ENCODE measurements at places on chromosomes 13 and 19.

DNA sequence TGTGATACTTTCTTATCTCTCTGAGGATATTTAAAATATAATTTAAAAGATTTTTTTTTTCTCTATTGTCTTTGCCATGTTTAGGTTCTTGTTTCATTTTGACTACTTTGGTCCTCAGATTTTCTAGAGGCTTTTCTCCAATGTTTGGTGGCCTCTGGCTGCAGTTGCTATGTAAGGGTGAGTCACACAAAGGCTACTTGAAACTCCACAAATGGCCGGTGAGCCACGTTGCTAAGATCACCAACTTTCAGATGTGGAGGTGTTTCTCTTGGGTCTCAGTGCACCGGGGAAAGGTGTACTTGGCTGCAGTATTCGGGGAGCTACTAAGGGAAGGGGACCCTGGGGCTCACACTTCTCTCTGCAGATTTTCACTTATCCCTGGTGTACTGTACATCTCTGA, 248.1 kb downstream of the HS6ST3 start:
- DNase-seq = no peak

DNA sequence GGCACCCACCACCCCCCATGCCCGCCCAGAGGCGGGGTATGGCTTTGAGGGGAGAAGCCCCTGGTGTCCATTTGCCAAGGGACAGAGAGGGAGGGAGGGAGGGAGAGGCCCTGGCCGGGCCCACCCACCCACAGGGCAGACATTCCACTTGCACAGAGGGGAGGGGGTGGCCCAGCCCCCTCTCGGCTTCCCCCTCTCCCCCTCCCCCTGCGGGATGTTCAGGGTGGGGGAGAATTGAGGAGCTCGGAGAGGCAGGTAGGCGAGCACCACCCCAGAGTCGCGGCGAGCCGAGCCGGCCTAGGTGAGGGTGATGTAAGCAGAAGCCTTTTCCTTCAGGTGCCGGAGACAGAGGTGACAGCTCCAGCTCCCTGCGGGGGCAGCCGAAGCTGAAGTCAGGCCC, 12.3 kb downstream of the DPF1 start:
- no peak for DNase-seq

DNA sequence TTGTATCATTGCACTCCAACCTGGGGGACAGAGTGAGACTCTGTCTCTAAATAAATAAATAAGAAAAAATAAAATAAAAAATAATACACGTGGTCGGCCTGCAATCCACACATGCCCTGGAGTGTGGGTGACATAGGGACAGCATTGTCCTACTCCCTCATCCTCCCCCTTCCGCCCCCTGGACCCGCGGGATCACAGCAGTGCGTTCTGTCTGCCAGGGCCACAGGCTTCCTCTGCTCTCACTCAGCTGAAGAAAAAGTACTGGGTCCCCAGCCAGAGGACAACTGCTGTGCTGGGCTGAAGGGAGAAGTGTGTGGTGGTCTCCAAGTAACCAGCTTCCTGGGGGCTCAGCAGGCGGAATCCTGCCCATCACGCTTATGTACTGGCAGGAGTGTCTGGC, 6.3 kb downstream of the BCAT2 start:
- no peak for DNase-seq

DNA sequence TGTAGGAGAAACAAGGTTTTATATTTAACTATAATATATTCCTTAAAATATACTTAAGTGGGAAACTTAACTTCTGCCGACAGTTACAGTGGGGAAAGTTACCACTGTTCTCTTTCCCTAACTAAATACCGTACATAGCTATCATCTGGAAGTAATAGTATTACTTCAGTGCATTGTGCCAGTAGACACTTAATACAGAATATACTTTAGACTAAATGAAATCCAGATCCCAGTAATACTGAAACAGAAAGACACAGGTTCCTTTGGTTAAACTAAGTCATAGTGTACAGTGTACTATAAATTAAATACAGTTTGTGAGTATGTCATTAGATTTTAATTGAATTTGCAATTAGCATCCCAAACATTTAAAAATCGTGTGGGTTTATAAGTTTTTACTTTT, 107.5 kb downstream of the PCCA start:
- DNase-seq = no peak

- DNase-seq = no peak
Measured at GRCh38 chr13:110780422-110780821, 66.9 kb downstream of the ING1 start.

DNA sequence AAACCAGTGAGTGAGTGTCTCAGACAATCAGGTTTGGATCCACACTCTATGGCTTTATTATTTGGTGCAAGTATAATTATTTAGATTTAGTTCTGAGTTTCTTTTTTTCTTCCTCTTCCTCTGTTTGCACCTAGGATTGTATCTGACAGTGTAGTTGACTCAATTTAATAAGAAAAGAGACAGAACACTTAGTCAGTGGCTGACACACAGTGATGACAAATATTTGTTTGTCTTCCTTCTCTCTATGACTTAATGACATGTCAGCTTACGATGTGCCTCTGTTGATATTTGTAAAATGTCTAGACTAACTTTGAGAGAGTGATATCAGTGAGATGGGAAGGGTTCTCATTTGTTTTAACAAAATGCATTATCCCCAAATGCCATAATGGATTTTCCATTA, 129.5 kb upstream of the SLC10A2 start:
- no peak for DNase-seq

- DNase-seq = no peak
Measured at GRCh38 chr19:43534816-43535761, 2.1 kb downstream of the ZNF575 start.

GRCh38 chr13:21736926-21737325, 66.1 kb downstream of the FGF9 start:
- no peak for DNase-seq

DNA sequence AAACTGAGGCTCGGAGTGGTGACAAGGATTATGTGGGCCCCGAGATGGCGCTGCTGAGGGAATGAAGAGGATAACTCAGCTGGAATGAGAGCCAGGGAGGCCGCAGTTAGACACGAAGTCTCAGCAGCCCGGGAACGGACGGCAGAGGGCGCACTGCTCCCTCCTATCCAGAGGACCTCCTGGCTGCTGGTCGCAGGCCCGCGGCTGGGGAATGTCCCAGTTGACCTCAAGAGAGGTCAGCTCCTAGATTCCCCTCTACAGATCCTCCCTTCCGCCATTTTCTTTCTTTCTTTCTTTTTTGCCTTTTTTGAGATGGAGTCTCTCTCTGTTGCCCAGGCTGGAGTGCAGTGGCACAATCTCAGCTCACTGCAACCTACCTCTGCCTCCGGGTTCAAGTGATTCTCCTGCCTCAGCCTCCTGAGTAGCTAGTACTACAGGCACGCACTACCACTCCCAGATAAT, 24.1 kb upstream of the ASPDH start:
- DNase-seq = peak; percentile 52

GRCh38 chr13:55669051-55669450, 1471.7 kb upstream of the PRR20A start:
- no peak for DNase-seq

GRCh38 chr19:3618144-3618810, 8.3 kb downstream of the CACTIN start:
- no peak for DNase-seq

GRCh38 chr13:60227158-60227557, 63.4 kb upstream of the DIAPH3 start:
- DNase-seq = no peak

Data from glomerular endothelial cell (primary cell).